ENCODE measurements at places on chromosomes 12 and 14.

DNA sequence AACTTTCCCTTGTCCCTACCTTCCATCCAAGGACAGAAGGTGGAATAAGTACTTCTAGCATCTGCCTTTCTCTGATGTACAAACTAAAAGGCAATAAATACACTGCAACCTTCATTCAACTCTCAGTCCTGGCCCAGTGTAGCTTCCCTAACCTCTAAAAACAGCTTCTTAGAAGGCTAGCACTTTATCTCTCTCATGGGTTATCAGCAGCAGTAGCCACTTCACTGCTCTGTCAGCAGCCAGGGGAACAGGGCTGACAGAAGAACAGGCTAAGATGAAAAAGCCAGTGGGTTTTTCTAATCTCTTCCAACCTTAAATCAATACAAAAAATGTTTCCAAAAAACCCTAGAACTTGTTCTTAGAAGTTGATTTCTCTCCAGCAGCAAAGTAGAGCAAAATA lies 13.2 kb downstream of the BAZ2A start:
- DNase-seq: no peak

DNA sequence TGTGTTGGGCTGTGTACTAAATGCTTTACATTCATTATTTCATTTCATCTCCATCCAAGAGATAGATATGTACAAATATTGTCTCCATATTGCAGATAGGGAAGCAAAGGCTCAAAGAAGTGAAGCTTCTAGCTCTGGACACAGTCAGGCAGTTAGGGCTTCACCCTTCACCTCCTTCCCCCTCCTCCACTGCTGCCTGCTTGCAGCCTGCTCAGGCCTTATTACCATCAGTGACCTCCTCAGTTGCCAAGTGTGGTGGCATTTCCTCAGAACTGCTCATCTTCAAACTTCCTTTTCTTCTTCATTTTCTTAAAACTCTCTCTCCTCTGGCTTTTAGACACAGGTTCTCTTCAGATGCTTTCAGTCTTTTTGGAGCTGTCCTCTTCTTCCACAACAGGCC lies 4.7 kb upstream of the GPATCH2L start:
- no peak for DNase-seq

DNA sequence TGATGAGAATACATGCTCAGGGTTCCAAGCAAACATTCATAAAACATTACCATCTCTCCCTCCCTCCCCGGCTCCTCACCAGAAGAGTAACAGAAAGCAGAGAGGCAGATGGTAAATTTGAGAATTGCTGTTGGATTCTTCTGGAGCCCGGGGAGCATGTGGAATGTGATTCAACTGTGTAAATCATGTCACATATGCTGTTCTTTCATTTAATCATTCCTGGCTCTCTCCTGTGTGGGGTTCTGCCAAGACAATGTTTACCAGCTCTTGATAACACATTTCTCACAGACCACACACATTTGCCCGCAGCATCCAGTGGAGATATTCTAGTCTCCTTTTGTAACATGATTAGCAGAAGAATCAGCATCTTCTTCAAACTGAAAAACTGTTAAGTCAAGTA lies 23.4 kb upstream of the NR2C1 start:
- no peak for DNase-seq

- no peak for DNase-seq
These were observed 14.6 kb downstream of the GNPNAT1 start for GRCh38 chr14:52776816-52777215.

DNA sequence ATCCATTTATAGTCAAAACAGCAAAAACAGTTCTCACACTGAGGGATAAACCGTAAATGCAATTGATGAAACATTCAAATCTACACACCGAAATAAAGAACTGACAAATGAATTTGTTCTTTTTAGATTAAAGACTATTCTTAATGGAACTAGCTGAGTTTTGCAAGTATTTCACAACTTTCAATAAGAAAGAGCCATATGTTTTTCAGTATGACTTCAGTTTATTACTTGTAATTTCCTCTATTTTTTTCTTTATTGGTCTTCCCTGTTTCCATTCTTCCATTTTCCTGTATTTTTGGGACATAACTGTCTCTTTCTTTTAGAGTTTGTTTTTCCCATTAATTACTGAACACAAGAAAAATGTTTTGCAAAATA lies 4.3 kb downstream of the BCAT1 start:
- DNase-seq: no peak

- DNase-seq: no peak
These were observed 112.3 kb upstream of the BCL2L14 start for GRCh38 chr12:11958221-11959091.

DNA sequence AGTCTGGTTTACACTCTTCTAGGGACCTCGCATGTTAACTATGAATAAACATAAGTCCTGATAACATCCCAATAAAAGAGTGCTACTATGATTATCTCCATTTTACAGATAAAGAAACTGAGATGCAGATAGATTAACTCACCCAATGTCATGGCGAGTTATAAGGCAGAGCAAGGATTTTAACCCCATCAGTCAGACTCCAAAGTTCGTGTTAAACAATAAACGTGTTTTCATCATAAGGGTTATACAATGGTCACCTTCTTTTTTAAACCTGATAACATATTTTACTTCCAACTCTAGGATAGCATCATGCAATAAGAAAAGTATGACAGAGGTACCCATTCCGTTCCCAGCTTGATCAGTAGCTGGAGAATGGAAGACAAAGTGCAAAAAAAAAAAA lies 1.2 kb downstream of the AREL1 start:
- DNase-seq: no peak

DNA sequence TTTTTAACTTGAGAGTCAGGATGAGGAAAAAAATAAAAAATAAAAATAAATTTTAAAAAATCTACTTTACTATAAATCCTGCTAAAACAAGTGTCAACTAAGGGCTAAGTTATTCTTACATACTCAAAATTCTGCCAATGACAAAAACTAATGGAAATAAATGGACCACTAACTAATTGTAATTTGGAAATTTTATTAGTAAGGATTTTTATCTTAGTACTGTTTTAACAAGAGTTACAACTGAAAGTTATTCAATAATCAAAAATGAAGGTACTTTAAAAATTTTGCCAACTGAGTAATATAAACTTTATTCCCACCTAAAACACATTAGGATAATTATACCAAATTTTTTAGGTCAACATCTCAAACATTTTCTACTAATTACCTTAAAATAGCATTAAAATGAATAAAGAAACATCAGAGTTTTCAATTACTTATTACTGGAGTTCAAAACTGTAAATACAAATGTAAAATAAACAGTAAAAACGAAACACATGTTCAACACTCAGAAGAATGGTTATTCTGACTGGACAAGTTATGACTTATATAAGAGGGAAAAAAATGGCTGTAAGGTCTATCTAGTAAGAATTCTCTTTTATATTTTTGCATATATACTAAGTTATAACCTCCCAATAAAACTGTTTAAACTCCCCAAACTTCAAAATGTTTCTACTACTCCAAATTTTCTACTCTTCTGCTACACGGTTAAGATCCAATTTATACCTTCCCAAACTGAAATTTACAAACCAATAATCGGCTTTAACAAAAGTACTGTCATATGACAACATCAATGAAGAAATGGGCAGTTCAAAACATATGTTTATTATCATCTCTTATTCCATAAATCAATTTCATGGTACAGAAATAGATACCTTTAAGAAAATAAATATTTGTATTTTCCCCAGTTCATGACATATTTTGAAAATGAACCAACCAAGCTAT lies 2.7 kb downstream of the HECTD1 start:
- no peak for DNase-seq

GRCh38 chr12:66352197-66352596 lies 49.9 kb downstream of the HELB start:
- no peak for DNase-seq

- DNase-seq: no peak
These were observed 67.2 kb upstream of the DIO2 start for GRCh38 chr14:80278293-80279023.

- DNase-seq: peak; percentile 31
These were observed 310 bp downstream of the BICDL1 start for GRCh38 chr12:119989361-119989730.

DNA sequence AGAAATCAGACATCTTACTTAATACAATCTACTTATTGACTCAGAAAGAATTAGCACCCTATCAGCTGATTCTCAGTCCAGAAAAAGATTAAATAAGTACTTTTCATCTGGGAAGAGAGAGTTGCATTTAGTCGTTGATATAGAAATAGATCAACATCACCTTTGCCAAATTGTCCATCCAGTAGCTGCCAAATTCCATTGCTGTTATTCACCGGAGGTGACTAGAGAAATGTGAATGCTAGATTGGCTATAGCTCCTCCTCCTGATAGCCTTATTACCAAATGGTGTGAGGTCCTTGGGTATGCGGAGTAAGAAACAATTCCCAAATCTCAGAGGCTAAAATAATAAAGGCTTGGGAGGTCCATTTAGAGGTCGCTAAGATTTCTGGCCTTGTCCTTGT lies 723.3 kb upstream of the FLRT2 start:
- DNase-seq: no peak

- DNase-seq: no peak
These were observed 424.3 kb downstream of the NPAS3 start for GRCh38 chr14:33362934-33363333.

GRCh38 chr14:54781961-54782750 lies 120.5 kb downstream of the GCH1 start:
- DNase-seq: no peak

DNA sequence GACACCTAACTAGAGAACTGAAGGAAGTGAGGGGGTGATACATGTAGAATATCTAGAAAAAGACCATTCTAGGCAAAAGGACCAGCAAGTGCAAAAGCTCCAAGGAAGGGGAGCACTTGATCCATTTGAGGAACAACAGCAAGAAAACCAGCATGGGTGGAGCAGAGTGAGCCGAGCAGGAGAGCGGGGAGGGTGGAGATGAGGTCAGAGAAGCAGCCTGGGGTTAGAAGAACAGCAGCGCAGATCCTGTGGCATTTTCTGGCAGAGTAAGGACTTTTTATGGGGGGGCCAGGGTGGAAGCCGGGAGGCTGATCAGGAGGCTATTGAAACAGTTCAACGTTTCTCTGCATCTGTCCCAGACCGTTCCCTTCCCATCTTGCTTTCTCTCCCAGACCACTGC lies 24.5 kb upstream of the TMCC3 start:
- no peak for DNase-seq

GRCh38 chr12:102691773-102692555 lies 211.6 kb upstream of the IGF1 start:
- DNase-seq: no peak

Data from DMS79 treated with DMSO at 0.1 percent for 48 hours (cell line).